SW 1271 (cell line): ENCODE measurements at places on chromosomes 1 and 21.

DNA sequence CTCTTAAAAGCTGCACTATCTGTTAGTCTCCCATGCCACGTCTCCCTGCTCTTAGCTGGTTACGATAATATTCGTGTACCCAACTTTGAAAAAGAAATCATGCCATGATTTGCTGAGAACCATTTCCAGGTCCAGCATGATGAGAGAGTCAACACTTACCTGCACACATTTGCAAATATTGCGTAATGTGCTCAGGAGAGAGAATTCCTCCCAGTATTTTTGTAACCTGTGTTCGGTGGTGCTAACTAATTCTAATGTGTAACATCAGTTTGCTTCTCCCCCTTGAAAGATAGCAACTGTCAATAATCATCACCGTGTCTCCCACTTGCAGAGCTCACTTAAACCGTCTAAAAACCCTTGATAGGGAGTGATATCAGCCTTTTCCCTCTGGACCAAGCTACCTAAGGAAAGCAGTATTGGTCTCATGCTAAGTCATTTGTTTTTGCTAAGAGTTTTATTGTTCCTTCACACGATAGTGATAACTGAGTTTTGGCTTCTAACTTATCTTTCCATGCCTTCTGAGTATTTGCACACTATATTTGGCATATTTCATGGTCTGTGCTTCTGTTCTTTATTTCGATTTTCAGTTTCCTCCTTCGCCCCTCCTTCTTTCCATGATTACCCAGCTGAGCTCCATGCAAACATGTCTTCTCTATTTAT is 61.1 kb upstream of the IRF2BP2 start:
- DNase-seq = no peak

GRCh38 chr1:41475346-41475745 is 9.1 kb downstream of the EDN2 start:
- no peak for DNase-seq

DNA sequence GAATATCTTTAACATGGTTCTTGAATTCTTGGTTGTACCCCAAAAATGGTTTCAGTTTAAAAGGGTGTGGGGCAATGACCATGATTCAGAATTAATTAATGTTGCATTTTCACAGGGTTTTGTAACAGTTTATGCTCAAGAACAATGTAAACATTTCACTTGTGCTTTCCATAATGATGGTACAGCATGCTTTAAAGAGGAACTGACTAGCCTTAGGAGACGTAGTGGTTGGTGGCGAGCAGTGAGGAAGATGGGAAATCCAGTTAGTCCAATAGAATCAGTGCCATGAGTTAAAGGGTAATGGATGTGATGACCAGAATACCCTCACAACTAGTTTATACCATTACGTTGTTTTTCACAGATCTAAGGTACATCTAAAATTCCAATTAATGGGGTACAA is 138.0 kb downstream of the HS2ST1 start:
- no peak for DNase-seq

DNA sequence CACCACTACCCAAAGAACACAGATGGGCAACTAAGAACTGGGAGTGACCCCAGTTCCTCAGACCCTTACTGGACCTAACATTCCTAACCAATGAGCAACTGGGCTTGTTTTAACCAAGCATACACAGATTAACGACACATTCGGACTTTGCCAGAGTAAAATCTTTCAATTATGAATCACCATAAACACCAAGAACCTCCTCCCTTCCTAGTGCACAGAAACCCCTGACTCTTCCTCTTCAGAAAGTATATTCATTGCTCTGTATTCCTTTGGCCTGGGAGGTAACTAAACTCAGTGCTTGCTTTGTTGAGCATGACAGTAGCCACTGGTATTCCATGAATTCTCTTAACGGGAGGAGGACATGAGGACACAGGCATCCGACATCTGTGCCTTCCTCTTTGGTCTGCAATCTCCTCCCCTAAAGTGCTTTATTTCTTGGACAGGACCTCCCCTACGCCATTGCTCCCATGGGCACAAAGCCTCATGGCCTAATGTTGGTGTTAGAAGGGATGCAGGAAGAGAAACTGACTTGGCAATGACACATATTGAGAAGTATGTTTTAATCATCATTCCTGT is 42.7 kb downstream of the SEC16B start:
- peak; percentile 14 for DNase-seq

- DNase-seq = no peak
Observed at GRCh38 chr1:8908388-8909151, 30.1 kb upstream of the ENO1 start.

GRCh38 chr1:100075773-100076172 is 57.0 kb downstream of the SASS6 start:
- no peak for DNase-seq

- DNase-seq = no peak
Observed at GRCh38 chr1:70008660-70009059, 196.7 kb downstream of the LRRC40 start.

- DNase-seq = no peak
Observed at GRCh38 chr1:157085421-157085820, 14.2 kb downstream of the ETV3L start.

DNA sequence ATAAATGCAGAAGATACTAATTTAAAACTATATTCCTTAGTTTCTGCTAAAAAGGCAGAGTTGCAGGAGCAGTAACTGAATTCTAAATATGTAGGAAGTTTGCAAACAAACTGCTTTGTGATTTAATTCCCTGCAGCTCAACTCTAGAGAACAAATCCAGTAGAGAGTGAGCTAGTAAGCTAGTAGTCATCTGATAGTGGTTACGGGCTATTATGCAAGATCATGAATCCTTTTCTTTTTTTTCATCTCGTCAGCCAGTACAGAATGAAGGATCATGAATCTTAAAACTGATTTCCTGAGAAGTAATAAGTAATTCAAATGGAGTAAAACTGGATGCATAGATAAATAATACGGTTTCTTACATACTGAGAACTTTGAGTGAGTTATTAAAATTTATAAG is 3.3 kb downstream of the DPH5 start:
- DNase-seq = no peak

DNA sequence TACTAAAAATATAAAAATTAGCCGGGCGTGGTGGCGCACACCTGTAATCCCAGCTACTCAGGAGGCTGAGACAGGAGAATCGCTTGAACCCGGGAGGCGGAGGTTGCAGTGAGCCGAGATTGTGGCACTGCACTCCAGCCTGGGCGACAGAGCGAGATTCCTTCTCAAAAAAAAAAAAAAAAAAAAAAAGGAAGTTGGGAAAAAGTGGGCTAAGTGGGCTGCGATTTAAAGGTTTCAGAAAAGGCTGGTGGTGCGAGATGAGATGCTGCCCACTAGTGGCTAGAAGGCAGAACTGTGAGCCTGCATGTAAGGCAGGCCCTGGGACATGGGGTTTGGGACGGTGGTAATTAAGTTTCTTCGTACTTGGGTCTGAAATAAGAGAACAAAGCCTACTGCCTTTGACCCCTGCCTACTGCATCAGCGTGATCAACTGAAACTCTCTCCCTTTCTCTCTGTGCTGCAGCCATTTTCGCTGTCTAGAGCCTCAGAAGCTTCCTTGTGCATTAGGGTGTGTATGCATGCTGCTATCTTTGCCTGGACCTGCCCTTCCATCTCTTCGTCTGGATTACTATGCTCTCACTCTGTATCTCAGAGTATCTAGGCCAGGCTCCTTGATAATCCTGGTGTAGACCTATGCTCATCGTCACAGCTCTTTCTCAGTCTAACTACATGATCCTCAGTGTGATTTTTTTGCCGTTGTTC is 12.4 kb downstream of the FMOD start:
- DNase-seq = peak; percentile 38

- DNase-seq = peak; percentile 92
Observed at GRCh38 chr21:34526618-34527290, 14.7 kb upstream of the KCNE1 start.

DNA sequence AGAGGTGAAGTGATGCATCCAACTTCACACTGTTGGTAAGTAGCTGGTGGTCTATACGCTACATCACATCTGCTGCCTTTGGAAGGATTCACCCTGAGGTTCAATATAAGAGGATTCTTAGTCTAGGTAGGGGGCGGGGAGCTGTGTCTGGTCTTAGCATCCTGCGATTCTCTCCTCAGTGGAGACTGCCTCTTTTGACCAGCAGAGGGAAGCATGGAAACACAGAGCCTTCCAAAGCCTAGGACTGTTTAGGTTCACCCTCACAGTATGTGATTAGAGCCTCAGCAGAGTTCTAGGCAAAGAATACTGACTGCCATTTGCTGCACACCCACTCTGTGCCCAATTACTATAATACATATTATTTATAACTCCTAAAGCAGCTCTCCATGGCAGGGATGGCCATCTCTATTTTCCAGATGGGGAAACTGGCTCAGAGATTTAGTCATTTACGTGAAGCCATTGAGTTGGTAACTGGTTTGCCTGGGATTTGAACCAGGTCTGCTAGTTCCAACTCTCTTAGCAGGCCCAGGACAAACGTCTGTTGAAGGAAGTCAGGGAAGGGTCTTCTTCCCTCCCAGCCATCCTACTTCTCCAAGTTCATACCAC is 28.9 kb upstream of the EFCAB14 start:
- no peak for DNase-seq

GRCh38 chr1:111275780-111276433 is 14.7 kb upstream of the CHIA start:
- DNase-seq = no peak

DNA sequence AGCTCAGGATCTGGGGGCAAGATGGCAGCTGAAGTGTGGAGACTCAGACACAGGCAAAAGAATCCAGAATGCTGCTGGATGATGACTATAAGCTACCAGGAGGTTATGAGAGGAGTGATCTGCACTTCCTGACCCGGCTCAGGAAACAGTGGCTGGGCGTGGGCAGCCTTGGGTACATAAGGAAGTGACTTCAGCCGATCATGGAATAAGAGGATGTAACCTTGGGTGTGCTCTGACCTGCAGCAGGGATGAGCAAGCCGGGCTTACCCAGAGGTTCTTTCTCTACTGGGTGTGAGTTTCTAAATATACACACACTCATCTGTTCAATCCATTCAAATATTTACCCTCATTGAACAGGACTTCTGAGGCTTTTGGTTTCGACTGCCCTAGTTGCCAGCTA is 62.7 kb downstream of the CD34 start:
- no peak for DNase-seq
